ENCODE measurements at places on chromosomes 1 and 21.

DNA sequence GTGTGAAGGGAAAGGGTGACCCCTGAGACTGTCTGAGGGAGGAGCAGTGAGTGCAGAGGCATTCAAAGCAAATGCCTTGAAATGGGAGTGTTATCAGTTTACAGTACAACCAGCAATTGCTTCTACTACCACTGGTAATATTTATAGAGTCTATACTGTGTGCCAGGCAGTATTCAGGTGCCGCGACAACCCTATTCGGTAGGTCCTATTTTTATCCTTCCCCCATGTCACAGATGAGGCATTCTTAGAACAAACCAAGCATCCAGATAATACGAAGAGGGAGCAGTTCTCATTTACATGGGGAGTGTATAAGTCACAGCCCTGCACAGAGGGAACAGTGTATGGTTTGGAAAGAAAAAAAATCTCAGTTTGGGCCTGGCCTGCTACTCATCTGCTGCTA, 18.3 kb downstream of the ROR1 start:
- no peak for DNase-seq

DNA sequence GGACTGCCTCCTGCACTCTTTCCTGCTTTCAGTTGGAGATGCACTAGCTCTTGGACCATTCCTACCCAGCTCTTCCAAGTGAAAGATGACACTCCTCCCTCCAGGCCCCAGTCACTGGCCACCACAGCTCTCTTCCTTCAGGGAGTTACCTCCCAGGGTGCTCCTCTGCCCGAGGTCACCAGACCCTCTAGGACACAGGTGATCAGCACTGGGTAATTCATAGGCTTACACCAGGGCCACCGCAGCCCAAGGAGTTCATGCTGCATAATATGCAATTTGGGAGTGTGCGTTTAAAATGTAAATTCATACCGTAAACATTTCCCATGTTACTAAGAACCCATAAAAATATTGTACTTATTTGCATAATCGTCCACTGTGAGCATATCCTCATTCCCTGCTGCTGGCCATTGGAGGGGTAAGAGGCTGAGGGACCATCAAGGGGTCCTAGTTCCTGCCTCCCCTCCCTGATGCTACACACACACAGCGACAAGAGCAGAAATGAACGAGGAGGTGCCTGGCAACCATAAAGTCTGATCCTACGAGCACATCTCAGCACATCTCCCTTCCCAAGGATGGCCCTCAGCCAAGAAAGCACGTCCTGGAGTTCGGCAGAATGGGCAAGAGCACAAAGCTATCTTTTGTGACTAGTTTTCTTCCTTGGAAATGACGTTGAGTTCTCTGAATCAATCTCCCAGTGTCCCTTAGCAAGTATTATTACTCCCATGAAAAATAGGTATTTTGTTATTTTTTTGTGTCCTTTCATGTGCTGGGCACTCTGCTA, 222.9 kb upstream of the RAB4A start:
- DNase-seq, result no peak

- DNase-seq, result no peak
Measured at GRCh38 chr1:14443164-14443787, 155.2 kb upstream of the KAZN start.

DNA sequence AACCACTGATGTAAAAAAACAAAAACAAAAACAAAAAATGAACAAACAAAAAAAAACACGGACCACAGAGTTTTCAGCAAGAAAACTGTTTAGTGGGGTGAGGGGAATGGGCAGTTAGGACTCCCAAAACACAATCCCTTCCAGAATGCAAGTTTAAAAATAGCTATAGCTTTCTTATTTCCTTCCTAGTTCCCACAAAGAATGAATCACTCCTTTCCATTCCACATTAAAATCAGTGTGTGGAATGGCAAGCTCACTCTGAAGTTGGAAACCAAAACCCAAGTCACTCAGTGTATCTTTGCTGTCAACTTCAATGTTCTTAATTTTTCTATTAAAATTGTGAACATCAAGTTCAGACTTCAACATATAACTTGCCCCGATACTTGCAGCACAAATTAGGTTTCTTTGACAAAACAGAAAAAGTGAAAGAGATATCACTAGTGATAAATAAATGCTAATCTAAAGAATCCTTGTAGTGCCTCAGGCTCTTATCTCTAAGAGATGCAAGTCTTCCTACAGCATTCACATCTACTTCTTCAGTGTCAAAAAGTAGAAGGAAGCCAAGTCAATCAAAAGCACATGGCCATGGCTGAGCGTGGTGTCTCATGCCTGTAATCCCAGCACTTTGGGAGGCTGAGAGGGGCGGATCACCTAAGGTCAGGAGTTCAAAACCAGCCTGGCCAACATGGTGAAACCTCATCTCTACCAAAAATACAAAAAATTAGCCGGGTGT, 45.5 kb downstream of the TOR3A start:
- peak; percentile 59 for DNase-seq

GRCh38 chr1:106608841-106609240, 447.6 kb upstream of the PRMT6 start:
- DNase-seq, result no peak

- no peak for DNase-seq
Measured at GRCh38 chr1:209597499-209597898, 14.0 kb downstream of the CAMK1G start.

- DNase-seq, result peak; percentile 20
Measured at GRCh38 chr1:103496014-103496635, 29.4 kb upstream of the RNPC3 start.

DNA sequence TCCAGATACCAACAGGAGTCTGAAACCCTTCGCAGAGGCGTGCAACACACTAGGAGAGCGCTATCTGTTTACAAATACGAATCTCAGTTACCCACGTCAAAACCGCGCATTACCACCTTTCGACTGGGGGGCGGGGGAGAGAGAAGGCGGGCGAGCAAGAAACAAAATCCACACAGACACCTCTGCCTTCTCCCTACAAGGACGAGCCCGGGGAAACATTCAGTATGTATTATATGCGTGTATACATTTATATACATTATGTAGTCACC, 722 bp downstream of the TUT4 start:
- DNase-seq, result peak; percentile 78

GRCh38 chr1:33234588-33234990, 21.7 kb upstream of the ZNF362 start:
- DNase-seq, result no peak

- DNase-seq, result peak; percentile 36
Measured at GRCh38 chr21:33267250-33267649, 1.1 kb downstream of the IL10RB start.

DNA sequence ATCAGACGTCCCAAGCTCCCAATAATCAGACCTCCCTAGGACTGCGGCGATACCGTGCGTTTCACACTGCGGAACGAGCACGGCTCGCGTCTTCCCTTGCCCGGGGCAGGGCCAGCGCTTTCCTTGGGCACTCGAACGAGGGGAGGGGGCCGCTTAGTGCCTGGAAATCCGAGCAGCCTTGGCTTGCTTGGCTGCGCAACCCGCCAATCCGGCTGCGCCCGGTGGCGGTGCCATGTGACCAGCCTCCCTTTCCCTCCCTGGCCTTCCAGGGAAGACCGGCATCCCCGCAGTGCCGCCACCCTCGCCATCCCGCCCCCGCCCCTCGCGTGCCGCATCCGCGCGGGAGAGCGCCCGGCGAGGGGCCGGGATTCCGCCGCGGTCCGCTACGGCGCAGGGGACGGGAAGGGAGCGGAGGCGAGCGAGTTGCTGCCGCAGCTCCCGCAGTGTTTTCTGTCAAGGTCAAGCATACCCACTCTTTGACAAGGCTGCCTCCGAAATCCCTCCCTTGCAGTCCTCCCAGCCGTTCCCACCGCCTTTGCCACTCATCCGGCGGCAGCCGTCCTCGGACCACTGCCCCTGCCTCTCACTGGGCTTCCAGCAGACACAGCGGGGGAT, 8.3 kb upstream of the RNF19B start:
- DNase-seq, result no peak

Measured in NCI-H226 (cell line).